ENCODE measurements at places on chromosomes 1 and 21. TPM values are rescaled to one million over a fixed set of nuclear protein-coding genes. Genes with fewer than 3 reads are reported as not detected.

The EVA1B gene
- 1.5 TPM for total RNA-seq

- H3K4me3 ChIP-seq = no peak overlapping the region
- peaks cover 48% of the 10 kb centered on the region for H3K4me1 ChIP-seq
- H3K36me3 ChIP-seq = peaks cover 65% of the 10 kb centered on the region
- H3K27ac ChIP-seq = no peak overlapping the region
These were observed 4.7 kb downstream of the IGSF8 start for GRCh38 chr1:160093624-160094290.

The TAL1 gene
- total RNA-seq = not detected

DNA sequence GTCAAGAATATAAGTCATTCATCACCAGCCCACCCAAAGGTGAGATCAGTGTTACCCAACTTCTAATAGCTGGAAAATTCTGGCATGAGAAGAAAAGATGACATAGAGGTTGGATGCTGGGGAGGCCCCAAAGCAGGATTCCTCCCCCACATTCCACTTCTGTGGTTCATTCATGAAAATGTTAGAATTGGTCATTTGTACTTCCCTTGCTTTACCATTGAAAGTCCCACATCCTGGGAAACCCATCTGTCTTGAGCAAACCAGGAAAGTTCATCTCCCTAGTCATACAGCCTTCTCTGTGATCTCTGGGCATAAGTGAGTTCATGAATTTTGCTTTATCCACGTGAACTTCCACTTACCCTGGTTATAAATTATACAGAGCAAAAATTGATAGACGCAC, 66.8 kb downstream of the SERINC2 start:
- DNase-seq = no peak
- no peaks in the 10 kb centered on the region for H3K36me3 ChIP-seq
- H3K4me3 ChIP-seq = no peak overlapping the region
- H3K4me1 ChIP-seq = peaks cover 2% of the 10 kb centered on the region
- no peak overlapping the region for H3K27ac ChIP-seq

DNA sequence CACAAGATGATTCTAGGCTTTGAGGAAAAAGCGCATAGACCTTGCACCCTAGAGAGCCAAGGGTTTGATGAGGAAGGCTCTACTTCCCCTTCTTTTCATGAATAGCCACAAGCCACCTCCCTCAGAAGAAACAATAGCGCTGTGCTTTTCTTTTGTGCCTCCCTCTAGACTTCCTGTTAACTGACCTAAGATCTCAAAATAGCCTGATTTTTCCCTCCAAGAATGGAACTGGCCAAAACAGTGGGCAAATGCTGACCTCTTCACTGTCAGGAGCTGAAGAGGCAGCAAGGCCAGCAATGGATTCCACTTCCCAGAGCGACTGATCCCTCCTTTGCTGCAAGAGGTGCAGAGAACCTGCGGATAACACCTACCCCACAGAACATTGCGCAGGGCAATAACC, 362.8 kb downstream of the KCNH1 start:
- H3K27me3 ChIP-seq = no peaks in the 10 kb centered on the region
- no peak for DNase-seq
- H3K36me3 ChIP-seq = no peaks in the 10 kb centered on the region
- H3K27ac ChIP-seq = no peak overlapping the region
- H3K4me3 ChIP-seq = no peak overlapping the region
- no peaks in the 10 kb centered on the region for H3K4me1 ChIP-seq

DNA sequence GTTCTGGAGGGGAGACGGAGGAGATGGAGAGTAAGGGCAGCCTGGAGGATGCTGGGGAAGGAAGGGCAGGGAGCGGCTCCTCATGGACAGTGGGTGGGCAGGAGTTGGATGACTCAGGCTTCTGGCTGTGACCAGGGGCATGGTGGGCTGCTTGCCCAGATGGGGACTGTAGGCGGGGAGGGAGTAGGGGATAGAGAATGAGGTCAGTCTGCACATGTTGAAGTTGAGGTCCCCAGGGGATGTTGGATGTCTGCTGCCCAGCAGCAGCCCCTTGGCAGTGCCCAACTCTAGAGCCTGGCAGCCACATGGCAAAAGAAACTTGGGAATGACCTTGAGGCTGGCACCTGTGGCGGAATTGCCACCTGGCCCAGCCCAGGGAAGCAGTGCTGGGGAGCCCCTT, 6.4 kb downstream of the SELENON start:
- DNase-seq = no peak
- H3K4me1 ChIP-seq = peaks cover 29% of the 10 kb centered on the region
- H3K4me3 ChIP-seq = no peak overlapping the region
- no peaks in the 10 kb centered on the region for H3K27me3 ChIP-seq
- H3K27ac ChIP-seq = no peak overlapping the region

DNA sequence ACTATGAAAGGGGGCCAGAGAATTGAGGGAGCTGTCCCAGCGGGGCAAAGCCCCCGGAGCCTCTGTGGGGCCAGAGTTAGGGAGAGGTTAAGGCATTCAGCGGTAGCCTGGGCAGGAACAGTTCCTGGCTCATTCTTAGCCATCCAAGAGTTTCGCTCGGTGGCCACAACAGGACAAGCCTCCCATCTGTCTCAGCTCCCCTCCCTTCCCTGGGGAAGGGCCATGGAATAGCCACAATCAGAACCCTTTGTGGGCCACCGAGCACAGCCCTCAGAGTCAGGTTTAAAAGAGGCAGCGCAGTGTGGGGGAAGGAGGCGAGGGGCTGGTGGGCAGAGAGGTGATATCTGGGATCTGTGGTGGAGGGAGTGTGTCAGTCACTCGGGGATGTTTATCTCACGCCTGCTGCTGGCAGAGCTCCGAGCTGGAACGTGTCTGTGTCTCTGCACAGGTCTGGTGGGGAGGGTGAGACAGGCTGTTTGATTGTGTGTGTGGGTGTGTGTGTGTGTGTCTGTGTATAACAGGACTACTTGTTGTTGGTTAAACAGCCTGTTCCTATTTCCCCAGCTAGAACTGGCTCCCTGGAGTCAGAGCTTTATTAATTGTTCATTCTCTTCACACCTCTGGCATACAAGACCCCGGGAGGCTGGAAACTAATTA, 49.6 kb upstream of the GOLT1A start:
- no peak overlapping the region for H3K27ac ChIP-seq
- no peaks in the 10 kb centered on the region for H3K27me3 ChIP-seq
- no peak for DNase-seq
- H3K4me1 ChIP-seq = no peaks in the 10 kb centered on the region
- no peak overlapping the region for H3K4me3 ChIP-seq
- no peaks in the 10 kb centered on the region for H3K36me3 ChIP-seq

DNA sequence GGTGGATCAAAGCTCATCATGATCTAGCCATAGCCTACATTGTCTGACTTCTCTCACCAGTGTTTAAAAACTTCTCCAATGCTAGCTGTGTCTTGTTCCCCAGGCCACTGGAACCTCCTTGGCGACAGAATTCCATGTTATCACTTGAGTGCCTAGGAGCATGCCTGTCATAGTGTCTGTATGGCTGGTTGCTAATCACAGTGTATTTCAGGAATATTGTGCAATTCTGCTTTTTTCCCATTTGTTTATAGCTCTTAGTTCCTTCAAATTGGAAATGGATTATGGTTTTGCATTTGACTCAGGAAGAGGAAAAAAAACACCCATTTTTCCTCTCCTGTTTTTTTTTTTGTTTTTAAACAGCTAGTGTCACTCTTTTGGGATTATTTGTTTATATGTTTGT, 25.5 kb downstream of the ROR1 start:
- no peak overlapping the region for H3K4me3 ChIP-seq
- H3K4me1 ChIP-seq = no peaks in the 10 kb centered on the region
- no peak overlapping the region for H3K27ac ChIP-seq
- H3K27me3 ChIP-seq = peaks cover 4% of the 10 kb centered on the region

The ASCL5 gene
- 0.50 TPM for total RNA-seq

DNA sequence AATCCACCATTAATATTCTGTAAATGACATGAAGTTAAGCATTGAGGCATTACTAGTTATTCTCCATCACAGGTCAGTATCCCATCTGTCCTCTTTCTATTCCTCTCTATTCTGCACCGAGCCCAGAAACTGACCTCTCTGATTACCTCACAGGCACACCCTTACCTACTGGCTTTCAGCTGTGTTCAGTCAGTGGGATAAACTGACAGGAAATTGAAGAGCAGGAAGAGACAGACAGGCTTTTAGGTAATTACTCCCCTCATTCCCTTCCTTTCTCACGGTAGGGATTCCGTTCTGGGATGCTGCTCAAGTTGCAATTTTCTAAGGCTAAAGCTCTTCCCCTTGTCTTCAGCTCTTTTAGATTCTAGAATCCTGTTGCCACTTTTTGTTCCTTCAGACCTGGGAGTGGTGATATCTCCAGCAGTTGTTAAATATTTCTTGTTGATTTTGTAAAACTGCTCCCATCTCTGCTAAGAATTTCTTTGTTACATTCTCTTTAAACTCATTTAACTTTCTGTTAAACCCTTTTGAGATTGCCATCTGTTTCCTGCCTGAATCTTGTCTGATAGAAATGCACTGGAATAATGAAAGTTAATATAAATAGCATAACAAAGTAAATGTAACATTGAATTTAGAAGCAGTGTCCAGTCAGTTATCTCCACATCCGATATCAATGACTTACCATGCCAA, 1063.4 kb downstream of the PLA2G4A start:
- H3K4me1 ChIP-seq = no peaks in the 10 kb centered on the region
- no peak overlapping the region for H3K27ac ChIP-seq
- H3K4me3 ChIP-seq = no peak overlapping the region
- H3K36me3 ChIP-seq = no peaks in the 10 kb centered on the region
- no peak for DNase-seq
- no peaks in the 10 kb centered on the region for H3K27me3 ChIP-seq

DNA sequence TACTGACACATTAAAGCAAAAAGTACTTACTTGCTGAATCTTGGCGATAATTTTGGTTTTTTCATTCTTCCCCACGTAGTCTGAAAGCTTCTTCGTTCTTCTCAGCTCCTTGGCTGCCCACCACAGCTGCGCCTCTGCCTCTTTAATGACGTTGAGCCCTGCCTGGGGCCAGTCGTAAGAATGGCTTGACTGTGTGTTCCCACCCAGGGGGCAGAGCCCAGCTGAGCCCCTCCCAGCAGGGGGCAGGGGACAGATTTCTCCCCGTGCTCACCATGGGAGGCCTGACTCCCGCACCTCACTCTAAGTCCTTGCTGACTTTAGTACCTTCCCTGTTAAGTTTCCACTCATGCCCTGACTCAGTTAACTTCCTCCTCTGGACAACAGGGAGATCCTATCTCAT, 9.0 kb downstream of the CFAP298 start:
- no peak overlapping the region for H3K4me3 ChIP-seq
- H3K27ac ChIP-seq = no peak overlapping the region
- no peaks in the 10 kb centered on the region for H3K4me1 ChIP-seq
- H3K27me3 ChIP-seq = no peaks in the 10 kb centered on the region

The CBR1 gene
- total RNA-seq = 6.8 TPM

The MTARC1 gene
- not detected for total RNA-seq

DNA sequence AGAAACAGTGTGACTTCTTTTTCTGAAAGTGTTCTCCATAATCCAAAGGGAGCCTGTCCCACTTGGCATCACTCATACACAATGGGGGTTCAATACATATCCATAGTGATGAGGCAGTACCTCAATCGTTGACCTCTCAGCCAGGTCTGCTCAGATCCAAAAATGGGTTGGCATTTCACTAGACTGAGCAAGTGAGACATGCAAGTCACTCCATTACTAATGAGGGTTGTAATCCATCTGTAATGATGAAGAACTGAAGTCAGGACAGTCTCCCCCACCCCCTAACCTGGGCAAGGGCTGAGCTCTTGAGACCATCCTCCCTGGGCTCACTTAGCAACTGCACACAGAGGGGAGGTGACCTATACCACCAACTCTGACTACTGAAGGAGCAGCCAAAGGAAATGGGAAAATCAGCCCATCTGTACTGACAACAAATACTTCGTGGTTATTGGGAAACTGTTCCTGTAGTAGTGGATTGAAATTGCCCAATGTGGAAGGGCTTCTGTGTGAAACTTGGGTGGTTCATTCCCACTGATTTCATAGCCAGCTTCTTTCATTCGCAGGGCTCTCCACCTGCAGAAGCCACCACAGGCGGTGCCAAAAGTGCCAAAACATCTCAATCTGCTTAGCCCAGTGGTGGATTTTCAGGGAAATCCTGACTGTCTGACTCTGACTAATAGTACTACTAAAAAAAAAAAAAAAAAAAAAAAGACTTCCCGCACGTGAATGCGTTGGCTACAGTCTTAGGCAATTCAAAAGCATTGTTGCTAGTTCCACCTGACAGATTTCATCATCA, 5.0 kb downstream of the NGF start:
- no peak overlapping the region for H3K27ac ChIP-seq
- DNase-seq = no peak
- H3K36me3 ChIP-seq = no peaks in the 10 kb centered on the region
- H3K4me1 ChIP-seq = no peaks in the 10 kb centered on the region
- H3K4me3 ChIP-seq = no peak overlapping the region
- H3K27me3 ChIP-seq = peaks cover 11% of the 10 kb centered on the region

Measured in CD4-positive, alpha-beta T cell (primary cell).